ENCODE measurements at places on chromosomes 1 and 21.

DNA sequence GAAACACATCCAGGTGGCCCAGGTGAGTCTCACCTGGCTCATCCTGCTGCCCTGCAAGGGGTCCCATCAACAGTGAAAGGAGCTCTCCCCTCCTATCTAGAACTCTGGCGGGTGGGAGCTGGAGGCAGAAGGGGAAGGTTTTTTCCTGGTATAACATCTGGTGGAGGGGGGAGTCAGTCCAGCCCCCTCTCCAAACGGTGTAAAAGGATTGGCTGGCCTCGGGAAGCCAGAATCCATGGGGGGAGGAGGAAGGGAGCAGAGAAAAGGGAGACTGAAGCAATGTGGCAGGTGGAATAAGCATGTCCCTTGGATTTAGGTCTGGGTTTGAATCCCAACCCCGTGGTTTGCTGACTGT is 1.2 kb upstream of the CAMK2N1 start:
- no peak for DNase-seq

DNA sequence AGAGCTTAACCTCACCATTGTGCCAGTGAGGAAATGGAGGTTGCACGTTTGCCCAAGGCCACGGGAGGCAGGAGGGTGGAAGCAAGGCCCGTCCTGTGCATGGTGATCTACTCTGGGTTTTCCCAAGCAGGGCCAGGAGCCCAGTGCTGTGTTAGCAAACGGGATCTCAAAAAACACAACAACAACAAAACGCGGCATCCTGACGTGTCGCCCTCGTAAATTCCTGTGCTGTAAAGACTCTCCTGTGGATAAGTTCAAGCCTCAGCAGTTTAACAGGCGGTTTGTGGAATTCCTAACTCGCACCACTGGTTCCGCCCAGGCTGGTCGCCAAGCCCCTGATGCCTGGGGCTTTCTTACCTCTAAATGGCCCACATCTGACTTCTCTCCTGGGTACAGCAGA is 39.1 kb downstream of the TFF3 start:
- no peak for DNase-seq

DNA sequence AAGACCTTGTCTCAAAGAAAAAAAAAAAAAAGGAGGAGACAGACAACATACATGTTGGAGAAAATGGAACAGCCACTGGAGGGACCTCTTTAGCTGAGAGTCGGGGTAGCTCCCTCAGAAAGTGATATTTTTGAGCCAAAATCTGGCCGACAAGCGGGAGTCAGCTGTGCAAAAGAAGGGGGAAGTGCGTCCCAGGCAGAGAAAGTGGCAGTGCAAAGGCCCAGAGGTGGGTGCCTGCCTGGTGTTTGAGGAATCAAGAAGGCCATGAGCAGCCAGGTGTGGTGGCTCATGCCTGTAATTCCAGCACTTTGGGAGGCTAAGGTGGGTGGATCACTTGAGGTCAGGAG is 6.1 kb upstream of the CROCC start:
- DNase-seq, result no peak

- DNase-seq, result no peak
Observed at GRCh38 chr1:234901491-234902049, 227.1 kb downstream of the TOMM20 start.

GRCh38 chr1:212283741-212284140 is 1.5 kb upstream of the PPP2R5A start:
- DNase-seq, result no peak

DNA sequence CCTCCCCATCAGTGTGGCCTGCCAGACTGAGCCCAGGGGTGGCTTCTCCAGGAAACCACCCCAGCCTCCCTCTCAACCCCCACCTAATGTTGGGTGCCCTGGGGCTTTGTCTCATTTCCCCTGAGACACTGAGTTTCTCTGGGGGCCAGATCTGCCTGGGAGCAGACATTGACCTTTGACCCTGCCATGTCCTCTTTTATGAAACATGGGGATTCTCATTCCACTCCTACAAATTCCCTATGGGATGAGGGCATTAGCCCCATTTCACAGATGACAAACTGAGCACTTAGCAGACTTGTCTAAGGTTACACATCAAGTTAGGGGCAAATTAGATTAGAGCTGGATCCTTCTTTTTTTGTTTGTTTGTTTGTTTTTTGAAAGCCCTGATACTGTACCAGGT is 24.1 kb downstream of the RHBG start:
- no peak for DNase-seq

- peak; percentile 13 for DNase-seq
Observed at GRCh38 chr1:152473887-152474537, 36.6 kb upstream of the LCE5A start.

- DNase-seq, result peak; percentile 86
Observed at GRCh38 chr1:86833461-86834215, 80.3 kb downstream of the SELENOF start.

DNA sequence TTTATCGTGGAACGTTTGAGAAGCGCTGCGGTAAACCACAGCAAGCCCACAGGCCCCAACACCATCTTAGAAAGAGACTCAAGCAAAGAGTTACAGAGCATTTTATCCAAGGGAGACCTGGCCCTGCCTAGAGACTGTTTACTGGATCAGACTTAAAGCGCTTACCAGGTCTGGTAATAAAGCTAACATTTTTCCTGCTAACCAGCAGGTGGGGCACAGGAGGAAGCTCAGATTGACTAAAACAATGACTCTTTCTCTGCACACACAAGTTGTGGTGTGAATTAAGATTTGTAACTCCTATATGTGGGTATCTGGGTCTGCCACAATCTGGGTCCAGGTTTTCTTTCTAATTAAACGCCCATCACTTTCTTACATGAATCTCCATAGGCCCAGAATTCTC is 136.5 kb upstream of the ETS2 start:
- no peak for DNase-seq

DNA sequence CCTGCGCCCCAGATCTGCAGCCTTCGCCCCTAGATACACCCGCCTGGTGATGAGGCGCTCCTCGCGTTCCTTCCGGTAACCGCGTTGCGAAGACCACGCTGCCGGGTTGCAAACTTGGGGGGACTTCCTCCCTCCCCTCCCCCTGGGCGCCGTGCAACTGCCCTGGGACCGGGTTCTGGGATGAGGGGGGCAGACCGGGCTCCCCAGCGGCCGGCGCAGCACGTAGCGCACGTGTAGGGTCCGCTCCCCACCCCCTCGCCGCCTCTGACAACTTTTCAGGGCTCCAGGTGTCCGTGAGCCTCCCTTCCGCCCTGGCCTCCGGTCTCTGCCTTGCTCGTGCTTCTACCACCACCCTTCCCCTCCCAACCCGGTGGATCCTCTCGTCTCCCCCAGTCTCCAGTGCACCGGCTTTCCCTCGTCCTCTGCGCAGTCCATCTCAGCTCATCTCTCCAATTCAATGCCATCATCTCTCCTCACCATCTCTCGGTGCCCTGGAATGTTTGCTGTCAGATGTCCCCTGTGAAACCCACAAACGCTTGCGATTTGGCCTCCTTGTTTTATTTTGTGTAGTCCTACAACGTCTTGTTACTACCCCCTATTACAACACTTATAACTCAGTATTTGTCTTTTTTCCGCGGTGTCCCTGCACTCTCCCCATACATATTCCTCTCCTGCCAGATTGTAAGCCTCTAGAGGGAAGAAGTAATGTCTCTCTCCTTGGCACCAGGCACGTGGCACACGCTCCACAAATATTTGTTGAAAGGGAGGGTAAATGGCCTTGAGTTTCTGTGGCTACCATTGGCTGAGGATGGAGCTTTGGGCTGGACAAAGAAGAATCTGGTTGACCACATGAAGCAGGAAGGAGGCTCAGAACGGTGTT is 782 bp downstream of the PCAT6 start:
- DNase-seq, result no peak

DNA sequence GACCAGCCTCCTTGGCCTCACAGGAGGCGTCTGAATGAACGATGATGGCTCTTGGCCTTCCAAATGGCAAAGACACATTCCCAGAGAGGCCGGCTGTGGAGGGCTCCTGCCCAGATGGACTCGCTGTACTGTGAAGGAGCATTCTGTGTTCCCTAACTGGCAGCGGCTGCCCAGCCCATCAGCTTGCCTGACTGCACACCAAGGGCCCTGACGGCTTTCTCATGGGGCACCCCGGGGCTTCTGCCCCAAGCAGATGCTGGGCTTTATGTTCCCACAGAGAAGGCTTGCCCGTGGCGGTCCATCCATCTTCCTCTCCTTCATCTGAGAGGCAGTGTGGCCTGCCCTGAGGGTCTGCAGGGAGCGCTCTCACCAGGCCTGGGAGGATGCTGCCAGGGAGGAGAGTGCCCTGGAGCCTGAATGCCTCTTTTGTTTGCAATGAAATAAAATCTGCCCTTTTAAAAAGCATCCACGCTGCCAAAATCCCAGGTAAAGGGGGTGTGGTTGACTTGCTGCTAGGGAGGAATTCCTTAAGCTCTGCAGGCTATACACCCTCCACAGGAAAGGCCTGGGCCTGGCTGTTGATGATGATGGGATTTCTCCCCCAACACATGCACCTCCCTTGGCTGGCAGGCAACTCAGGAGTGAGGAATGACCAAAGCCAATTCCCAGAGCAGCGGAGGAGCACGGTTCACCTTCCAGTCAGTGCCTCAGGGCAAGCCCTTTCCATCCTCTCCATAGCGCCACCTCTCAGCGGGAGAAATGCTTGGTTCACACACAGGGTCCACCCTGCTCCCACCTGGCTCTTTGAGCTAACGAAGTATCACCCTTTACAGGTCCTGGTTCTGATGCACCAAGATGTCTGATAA is 84.6 kb upstream of the SSX2IP start:
- no peak for DNase-seq

Data from stromal cell of bone marrow (primary cell).